ENCODE measurements at places on chromosomes 1 and 21.

GRCh38 chr1:5949085-5949760, 43.0 kb downstream of the NPHP4 start:
- DNase-seq: no peak

DNA sequence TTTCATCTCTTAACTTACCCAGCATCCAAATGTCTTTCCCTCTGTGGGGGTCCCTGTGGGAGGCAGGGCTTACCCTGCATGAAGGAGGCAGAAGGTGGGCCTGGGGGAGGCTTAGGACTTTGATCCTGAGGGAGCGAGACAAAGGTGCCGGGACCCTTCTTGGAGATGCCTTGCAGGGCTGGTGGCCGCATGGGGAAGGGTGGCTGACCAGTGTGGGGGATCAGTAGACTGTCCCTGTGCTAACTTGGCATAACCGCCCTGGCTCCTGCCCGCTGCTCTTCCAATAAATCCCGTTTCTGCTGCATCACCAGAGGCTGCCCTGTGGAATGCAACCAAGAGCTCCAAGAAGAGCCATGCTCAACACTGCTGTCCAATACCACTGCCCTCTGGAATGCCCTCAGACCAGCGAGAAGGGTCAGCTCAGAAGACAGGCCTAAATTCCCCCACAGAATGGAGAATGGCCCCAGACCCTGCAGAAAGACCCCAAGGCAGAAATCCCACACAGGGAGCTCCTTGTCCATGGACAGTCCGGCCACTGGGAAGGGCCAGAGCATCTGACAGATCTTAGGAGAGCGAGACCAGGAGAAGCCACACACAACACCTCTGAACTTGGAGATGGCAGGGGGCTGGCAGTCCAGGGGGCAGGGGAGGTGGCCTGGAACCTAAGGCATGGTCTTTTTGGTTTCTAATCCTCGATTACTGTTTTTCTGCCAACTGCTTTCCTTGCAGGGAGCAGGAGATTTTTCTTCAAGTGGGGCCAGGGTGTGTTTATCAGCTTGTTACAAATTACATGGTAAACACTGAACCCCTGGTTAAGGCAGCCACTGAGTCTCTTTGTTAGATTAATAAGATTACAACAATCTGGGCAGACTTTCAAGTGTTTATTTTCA, 46.7 kb upstream of the DMRTB1 start:
- no peak for DNase-seq

- DNase-seq: no peak
These were observed 48.9 kb downstream of the CD247 start for GRCh38 chr1:167469280-167469965.

- DNase-seq: no peak
These were observed 255.5 kb upstream of the SGIP1 start for GRCh38 chr1:66278260-66279021.

DNA sequence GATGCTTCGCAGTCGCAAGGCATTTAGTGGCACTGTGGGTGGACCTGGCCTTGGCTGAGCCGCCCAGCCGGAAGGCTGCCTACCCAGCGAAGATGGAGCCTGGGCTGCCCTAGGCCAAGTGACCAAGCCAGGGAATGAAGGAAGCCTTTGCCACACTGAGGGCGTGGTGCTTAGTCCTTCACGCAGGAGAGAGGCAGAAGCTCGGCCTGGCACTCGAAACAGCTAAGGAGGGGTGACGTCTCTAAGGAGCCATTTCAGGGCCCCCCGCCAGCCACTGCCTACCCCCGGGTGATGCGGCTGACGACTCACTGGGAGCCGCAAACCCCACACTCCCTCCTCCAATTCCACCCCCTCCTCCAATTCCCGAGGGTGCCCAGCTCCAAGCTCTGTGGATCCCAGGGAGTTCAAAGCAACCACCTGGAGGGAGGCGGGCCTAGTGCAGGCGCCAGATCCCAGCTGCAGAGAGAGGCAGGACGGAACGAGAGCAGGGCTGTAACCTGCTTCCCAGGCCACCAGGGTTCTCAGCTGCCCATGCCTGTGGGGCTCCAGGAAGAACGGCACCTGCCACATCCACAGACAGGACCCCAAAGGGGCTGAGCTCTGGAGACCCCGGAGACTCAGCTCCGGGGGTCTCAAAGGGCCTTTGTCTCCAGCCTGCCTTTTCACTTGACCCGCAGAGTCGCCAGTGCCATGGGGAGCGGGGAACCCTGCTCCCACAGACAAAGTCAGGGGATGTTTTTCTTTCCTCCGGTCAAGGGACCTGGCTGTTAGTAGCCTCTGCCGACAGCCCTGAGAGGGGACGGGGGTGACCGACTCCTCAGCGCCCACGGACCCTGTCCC, 75.8 kb downstream of the ARHGEF16 start:
- DNase-seq: no peak

DNA sequence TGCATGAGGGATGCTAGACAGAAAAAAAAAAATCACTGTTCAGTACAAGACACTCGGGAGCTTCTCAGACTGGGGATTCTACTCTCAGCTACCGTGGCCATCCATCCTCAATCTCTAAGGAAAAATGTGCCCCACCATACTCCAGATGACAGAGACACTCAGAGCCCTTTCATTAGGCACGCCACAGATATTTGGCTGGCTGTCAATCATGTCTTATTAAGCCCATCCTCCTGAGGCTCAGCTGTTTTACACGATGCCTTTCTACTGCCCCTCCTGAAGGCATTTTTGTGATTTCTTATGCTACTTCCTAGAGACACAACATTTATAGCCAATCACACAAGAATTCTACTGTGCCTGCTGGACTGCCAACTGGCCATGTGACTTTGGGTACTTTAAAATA, 92.9 kb downstream of the KIF14 start:
- no peak for DNase-seq

GRCh38 chr1:181676269-181676668, 193.0 kb downstream of the CACNA1E start:
- no peak for DNase-seq

DNA sequence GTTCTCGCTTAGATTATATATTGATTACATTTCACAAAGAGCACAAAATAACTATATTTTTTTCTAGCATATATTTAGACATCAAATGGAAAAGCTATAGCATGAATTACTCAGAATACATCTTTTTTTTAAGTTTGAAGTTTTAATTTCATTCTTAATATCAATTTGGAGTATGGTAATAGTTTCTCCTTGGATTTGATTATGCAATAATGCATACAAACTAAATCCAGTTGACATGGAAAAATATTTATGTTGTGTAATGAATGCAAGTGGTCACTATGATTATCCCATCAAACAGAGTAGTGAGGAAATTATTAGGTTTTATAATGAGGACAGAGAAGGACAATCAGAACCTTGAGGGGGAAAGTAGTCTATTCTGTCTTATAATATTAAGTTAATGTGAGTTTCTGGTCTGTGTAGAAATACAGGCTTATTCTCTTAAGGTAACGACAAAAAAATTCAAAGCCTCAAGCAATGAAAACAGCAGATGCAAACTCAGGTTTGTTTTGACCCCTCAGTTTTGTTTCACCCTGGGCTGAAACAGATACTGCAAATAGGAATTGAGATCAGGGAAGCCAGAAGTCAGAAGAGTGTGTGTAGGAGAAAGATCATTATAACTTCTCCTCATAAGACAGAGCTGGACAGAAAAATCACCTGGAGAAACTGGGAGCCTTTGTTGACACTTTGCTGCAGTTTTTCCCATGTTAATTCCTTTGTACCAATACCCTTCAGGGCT, 23.7 kb downstream of the LRRC8B start:
- no peak for DNase-seq

DNA sequence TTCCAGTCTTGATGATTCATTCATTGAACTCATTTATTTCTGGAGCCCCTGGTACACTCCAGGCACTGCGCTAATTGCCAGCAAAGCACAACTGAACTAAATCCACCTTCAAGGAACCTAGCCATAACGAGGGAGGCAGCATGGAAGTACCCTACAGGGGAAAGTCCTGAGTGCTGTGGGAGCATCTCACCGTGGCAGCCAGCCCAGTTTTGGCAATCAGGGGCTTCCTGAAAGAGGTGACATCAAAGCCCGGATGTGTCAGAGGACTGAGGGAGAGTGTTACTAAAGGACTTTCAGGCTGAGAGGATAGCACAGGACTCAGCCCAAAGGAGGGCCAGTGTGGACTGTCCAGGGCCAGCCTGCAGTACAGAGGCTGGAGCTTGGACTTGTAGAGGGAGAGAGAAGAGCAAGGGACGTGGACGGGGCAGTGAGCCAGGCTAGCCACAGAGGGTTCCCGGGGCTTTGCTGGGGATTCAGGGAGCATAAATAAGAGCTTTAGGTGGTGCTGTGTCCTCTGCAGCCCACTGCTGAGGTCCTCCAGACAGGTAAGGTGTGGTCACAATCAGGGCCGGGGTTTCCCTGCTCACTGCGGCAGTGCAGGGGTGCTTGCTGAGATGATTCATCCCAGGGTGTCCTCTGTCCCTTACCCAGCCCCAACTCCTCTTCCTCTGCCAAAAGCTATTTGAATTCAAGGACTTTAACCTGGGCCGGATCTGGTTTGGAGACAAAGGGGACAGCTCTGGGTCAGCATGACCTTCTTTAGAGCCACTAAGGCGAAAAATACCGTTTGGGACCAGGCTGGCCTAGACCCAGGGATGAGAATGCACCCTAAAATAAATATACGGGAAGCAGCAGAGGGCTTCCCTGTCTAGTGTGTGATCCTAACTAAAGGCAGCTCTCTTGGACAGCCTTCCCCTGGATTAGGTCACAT, 128.3 kb downstream of the EDEM3 start:
- DNase-seq: no peak

DNA sequence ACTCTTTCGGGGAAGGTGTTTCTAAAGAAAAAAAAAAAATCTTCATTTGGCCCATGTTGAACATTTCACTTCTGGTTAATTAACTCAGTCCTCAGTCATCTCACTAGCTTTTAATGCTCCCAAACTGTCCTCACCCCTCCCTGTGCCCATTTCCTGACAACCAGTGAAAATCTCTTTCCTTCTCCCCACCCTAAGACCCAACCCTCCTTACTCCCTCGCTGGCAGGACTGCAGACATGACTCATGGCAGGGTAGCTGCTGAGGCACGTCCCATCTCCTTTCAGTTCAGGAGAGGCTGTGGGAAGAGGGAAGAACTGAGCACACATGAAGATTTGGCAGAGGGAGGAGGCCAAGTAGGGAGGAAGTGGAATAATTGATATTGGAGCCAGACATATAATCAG, 12.6 kb downstream of the PKP1 start:
- DNase-seq: no peak

DNA sequence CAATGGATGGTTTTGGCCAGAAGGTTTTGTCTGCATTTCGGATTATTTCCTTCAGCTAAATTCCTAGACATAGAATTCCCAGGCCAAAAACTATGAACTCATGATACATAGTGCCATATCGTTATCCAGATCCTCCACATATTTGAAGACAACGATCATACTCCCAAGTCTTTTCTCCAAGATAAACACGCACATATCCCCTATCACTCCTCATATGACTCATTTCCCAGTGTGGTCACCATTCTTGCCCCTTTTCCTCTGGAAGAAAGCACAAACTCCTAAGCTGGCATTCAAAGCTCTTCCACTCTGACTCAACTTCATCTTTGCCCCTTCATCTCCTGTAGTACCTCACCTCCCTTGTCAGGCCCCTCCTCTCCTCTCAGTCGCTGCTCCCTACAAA, 277.6 kb downstream of the PLPP3 start:
- DNase-seq: no peak

DNA sequence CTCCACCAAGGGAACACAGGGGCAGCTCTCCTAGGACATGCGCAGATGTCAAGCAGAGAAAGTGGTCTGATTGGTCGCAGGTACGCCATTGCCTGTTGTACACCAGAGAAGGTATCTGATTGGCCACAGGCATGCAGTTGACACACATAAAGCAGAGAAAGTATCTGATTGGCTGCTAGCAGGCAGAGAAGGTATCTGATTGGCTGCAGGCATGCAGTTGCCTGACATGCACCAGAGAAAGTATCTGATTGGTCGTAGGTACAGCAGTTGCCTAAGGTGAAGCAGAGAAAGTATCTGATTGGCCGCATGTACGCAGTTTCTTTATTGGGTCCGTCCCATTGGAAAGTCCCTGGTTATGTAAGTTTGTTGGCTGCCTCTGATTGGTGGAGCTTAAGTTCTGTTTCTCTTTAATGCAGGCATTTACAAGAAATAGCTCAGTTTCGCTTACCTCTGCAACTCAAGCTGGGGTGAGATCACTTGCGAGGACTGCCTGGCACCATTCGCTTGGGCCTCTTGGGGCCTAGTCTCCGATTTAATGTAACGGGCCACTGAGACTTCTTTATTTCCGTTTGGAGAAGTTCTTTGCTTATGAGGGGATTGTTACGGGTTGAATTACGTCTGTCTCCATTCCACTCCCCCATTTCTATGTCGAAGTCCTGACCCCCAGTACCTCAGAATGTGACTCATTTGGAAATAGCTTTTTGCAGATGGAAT, 74.2 kb downstream of the SIK1 start:
- no peak for DNase-seq

DNA sequence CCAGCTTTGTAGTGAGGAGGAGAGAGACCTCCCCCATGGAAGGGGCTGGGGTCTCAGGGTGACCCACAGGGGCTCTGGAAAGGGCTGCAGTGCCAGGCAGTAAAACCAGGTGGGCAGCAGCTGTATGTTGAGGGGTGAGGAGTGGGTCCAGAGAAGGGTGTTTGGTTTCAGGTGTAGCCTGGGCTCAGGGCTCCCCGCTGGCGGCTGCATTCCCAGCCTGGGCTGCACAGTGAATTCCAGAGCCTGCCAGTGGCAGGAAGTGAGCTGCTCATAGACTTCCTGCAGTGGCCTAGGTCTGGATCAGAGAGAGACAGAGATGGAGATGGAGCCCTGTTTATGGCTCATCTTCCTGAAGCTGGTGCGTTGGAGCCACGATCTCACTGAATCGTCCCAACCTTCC, 356.4 kb downstream of the PTPRU start:
- no peak for DNase-seq

GRCh38 chr1:220528679-220529501, 954 bp downstream of the MARK1 start:
- no peak for DNase-seq

- DNase-seq: no peak
These were observed 36.3 kb upstream of the RWDD3 start for GRCh38 chr1:95197616-95198252.

GRCh38 chr1:110239441-110240430, 29.6 kb downstream of the KCNC4 start:
- no peak for DNase-seq

DNA sequence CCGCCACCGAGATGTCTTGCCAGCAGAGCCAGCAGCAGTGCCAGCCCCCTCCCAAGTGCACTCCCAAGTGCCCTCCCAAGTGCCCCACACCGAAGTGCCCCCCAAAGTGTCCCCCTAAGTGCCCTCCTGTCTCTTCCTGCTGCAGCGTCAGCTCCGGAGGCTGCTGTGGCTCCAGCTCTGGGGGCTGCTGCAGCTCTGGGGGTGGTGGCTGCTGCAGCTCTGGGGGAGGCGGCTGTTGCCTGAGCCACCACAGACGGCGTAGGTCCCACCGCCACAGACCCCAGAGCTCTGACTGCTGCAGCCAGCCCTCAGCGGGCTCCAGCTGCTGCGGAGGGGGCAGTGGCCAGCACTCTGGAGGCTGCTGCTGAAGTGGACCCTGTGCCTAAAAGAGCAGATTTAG, 1.4 kb downstream of the LCE1F start:
- DNase-seq: no peak

DNA sequence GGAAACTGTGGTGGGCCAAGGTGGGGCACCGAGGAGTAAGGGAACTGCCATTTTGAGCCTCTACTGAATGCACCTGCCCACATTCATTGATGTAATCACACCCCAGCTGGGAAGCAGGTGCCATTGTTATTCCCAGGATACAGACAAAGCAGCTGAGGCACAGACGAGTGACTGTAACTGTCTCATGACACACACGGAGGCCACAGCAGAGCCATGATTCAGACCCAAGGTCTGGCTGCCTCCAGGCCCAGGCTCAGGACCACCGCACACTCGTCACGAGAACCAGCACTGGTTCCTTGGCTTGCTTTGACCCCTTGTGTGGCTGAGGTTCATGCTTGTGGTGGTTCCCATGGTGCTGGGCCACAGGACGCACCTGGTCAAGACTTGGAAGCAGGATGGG, 45.6 kb upstream of the CLIC4 start:
- no peak for DNase-seq

Data from GOT3 (cell line).